ENCODE measurements at places on chromosomes 13 and 19.

DNA sequence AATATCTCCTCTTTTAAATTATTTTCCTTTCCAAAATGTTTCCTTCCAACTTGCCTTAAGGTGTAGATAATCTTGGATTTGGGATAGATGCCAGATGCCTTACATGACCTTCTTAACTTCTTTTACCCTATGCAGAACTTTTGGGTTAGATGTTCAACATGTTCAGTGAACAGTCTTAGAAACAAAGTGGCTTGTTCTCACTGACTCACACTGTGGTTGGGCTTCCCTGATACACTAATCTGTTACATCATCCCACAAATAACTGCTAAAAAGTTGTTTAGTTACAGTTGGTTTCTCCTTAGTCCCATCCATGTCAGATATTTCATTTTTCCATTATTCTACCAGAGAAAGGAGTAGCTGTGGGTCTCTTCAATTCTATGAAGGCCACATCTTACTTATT, 2638.2 kb downstream of the PCDH9 start:
- DNase-seq, result no peak

DNA sequence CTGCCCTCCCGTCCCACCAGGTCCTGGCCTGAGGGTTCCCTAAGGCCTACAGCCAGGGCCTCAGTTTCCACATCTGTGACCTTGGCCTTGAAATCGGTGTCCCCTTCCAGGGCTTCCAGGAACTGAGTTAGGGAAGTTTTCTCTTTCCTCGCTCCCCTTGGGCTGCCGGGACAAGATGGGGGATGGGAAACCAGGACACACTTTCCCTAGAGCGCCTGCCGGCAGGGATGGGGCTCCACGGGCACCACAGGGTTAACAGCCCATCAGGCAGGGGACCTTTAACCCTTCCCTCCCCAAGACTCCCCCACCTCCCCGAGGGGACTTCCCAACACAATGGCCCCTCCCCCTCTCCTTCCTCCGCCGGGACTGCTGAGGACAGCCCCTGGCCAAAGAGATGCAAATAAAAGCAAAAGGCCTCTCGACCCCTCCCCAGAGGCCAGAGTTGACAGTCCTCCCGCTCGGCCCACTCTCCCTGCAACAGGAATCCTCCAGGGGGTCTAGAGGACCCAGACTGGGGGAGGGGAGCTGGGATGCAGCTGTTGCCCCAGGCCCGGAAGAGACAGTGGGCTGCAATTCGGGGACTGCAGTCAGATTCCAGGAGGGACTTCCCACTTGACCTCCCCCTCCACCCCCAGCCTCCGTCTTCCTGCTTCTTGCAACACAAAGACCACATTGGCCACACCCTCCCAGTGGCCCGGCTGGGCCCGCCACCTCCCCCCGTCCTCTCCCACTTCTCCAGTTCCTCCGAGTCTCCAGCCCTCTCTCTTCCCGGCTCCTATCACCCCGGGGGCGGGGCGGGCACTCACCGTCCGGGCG, 3.4 kb downstream of the BBC3 start:
- no peak for DNase-seq

DNA sequence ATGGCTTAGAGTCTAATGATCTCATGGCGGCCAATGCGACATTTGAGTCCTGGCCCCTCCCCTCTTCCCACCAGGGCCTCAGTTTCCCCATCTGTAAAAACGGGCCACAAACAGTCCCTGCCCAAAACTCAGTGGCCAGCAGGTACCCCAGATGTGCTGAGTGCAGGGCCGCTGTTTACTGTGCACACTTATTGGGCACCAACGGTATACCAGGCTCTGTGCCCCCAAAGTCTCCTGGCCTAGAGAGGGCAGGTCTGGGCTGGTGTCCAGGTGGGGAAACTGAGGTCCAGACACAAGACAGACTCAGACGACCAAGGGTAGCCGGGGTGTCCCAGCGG, 23.6 kb upstream of the WDR18 start:
- no peak for DNase-seq

DNA sequence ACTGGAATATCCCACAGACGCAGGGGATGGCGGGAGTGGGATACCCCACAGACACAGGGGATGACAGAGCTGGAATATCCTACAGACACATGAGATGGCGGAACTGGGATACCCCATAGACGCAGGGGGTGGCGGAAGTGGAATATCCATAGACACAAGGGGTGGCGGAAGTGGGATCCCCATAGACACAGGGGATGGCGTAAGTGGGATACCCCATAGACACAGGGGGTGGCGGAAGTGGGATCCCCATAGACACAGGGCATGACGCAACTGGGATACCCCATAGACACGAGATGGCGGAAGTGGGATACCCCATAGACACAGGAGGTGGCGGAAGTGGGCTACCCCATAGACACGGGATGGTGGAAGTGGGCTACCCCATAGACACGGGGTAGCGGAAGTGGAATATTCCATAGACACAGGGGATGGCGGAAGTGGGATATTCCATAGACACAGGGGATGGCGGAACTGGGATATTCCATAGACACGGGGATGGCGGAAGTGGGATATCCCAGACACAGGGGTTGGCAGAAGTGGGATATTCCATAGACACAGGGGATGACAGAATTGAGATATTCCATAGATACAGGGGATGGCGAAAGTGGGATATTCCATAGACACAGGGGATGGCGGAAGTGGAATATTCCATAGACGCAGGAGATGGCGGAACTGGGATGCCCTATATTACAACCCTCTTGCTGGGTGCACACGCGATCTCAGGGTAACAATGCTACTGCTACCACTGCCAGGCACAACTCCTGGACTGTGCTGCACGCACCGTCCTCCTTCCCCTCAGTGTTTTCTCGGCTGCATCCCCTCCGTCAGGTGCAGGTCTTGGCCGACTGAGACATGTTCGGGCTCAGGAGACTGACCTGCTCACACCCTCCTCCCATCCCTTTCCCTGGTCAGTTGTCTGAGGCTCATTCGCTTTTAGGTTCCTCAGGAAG, 28.1 kb downstream of the ZNF787 start:
- no peak for DNase-seq

DNA sequence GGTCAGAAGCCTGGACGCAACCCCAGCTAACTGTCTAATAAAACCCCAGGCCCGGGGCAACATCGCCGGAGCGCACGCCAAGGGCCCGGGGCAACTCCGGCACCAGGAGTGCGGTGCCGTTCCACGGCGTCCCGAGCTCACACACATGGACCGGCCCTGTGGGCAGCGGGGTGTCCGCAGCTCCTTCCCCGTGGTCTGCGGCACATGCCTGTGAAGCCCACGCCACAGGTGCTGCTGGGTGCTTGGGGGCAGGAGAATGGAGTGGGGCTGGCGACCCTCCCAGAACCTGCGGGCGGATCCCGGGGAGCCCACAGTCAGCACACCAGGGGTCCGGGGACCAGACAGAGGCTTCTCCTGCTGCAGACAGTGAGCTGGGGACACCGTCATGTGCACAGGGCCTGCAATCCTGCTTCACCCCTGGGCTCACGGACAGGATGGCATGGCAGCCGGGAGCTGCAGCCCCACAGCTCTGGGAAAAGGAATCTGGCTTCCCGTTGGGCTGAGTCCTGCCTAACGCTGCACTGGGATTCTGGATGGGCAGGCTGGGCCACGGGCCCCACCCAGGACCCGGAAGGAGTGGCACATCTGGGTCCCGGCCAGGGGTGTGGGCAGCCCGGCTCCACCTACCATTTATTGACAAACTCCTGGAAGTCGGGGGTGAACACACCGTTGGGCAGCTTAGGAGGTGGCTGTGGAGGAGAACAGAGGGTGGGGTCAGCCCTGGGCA, 28.2 kb upstream of the ZBTB7A start:
- no peak for DNase-seq

- no peak for DNase-seq
Measured at GRCh38 chr13:107681600-107681999, 533.7 kb downstream of the LIG4 start.

DNA sequence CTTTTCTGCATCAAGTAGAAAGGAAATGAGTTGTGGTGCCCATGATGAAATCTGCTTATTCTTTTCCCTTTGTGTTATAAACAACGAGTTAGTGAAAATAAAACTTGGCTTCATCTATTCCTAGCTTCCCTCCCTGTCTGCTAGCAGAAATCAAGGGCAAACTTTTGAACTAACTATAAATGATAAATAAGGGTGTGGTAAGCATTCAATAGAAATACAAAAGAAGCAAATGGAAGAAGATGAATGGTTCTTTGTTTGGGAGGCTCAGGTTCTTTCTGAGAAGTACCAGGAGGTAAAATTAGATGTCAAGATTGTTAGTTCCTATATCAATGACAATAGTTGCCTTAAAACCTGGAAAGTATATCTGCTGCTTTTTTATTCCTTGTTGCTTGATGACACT, 275.3 kb upstream of the PRR20A start:
- DNase-seq, result no peak

DNA sequence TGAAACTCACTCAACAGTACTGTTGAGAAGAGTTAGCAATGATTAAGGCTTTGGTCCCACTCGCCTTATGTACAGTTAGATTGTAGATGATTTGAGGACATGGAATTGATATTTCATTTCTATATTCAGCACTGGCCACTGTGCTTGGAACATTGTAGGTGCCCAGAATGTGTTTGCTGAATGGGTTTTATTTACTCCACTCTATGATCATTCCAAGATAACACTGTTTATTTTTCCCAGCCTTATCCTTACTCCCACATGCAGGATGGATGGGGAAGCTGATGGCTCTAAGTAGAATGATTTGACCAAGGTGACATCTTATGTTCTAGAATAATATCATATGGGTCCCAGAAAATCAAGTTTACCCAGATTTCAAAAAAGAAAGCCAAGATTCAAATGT, 124.6 kb upstream of the RXFP2 start:
- DNase-seq, result no peak

All from stimulated activated CD4-positive, alpha-beta T cell treated with anti-CD3 and anti-CD28 coated beads, Interleukin-1b, Interleukin-23, amount 100 ng/mL, for 24 hours (primary cell).